ENCODE measurements at places on chromosomes 5 and 9. TPM values are rescaled to one million over a fixed set of nuclear protein-coding genes. Genes with fewer than 3 reads are reported as not detected.

Gene NR4A3
- under 0.01 TPM for total RNA-seq

Gene SHISAL2B
- total RNA-seq: not detected

Gene CCL28
- 3.1 TPM for total RNA-seq

Gene SEMA6A
- 118 TPM for total RNA-seq

Gene WDR55
- 5.9 TPM for total RNA-seq

Gene PCDHA5
- 0.61 TPM for total RNA-seq

Gene PAEP
- not detected for total RNA-seq

Gene PHF24
- 0.85 TPM for total RNA-seq

DNA sequence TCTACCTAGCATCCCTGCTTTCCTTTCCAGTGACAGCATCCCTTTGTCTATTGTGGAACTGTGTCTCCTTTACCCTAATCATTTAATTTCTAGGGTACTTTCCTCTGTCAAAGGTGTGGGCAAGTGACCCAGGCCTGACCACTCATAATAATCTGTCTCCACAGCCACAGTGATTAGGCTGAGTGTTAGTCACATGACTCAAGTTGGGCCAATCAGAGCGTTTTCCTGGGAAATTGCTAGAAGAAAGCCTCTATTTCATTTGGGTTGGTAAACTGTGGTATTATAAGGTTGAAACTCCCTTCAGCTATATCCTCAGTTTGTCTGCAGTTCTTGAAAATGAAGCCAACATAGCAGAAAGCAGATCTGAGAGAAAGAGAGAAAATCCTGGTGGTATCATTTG, 14.2 kb upstream of the AP3B1 start:
- H3K4me3 ChIP-seq: no peak overlapping the region
- no peak overlapping the region for H3K27ac ChIP-seq
- H3K4me1 ChIP-seq: no peaks in the 10 kb centered on the region
- no peaks in the 10 kb centered on the region for H3K36me3 ChIP-seq
- no peak for DNase-seq

- H3K4me3 ChIP-seq: no peak overlapping the region
- H3K27me3 ChIP-seq: no peaks in the 10 kb centered on the region
- no peaks in the 10 kb centered on the region for H3K4me1 ChIP-seq
- H3K36me3 ChIP-seq: no peaks in the 10 kb centered on the region
- H3K27ac ChIP-seq: no peak overlapping the region
- no peak for DNase-seq
These were observed 87.6 kb downstream of the ADRB2 start for GRCh38 chr5:148913985-148914431.

- H3K4me3 ChIP-seq: no peak overlapping the region
- no peaks in the 10 kb centered on the region for H3K27me3 ChIP-seq
- H3K36me3 ChIP-seq: no peaks in the 10 kb centered on the region
- H3K4me1 ChIP-seq: no peaks in the 10 kb centered on the region
- peak overlapping the region; percentile 72 for H3K27ac ChIP-seq
- peak; percentile 82 for DNase-seq
These were observed 119.7 kb upstream of the TARS1 start for GRCh38 chr5:33321026-33321425.

DNA sequence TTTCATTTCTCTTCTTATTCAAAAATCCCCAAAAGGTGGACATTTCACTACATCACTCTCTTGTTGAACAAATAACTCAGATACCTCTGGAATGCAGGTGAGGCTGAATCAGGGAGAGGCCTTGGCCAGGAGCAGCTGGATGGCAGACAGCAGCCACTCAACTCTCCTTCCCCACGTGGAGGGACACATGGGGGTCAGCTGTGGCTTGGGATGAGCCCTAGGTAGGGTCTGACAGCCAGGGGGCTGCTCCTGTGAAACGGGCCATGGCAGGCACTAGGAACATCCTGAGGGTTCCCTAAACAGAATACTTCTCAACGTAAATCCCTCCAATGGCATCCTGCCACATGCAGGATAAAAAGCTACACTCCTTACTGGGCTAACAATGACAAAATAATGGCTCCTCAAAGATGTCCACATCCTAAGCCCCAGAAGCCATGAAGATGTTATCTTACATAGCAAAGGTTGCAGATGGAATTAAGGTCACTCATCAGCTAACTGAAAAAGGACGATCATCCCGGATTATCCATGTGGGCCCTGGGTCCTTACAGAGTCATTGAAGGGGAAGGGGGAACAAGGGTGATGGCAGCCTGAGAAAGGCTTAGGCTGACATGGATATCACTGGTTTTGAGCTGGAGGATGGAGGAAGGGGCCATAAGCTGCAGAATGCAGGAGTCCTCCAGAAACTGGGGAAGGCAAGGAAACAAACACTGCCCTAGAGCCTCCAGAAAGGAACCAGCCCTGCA, 31.4 kb upstream of the S1PR3 start:
- H3K27me3 ChIP-seq: no peaks in the 10 kb centered on the region
- H3K4me1 ChIP-seq: no peaks in the 10 kb centered on the region
- no peak overlapping the region for H3K27ac ChIP-seq
- no peak for DNase-seq

DNA sequence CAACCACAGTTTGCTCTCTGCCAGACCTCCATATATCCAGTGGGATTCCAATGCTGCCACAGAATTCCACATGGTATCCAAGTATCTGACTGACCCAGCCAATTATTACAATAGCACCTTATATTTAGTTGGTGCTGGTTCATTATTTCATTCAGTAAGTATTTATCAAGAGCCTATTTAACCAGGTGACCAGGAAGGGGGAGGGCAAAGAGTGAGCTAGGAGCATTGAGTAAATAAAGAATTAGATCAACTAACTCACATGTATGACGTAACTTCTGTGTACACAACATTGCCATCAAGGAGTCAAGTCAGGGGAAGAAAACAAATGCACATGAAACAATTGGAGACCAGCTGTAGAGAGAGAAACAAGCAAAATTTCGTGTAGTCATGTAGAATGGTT, 207.1 kb upstream of the PAPPA start:
- no peak overlapping the region for H3K27ac ChIP-seq
- peaks cover 6% of the 10 kb centered on the region for H3K4me1 ChIP-seq
- no peaks in the 10 kb centered on the region for H3K27me3 ChIP-seq
- DNase-seq: no peak

GRCh38 chr5:156505101-156505500, 178.1 kb downstream of the SGCD start:
- no peaks in the 10 kb centered on the region for H3K4me1 ChIP-seq
- H3K36me3 ChIP-seq: no peaks in the 10 kb centered on the region
- no peaks in the 10 kb centered on the region for H3K27me3 ChIP-seq
- H3K4me3 ChIP-seq: no peak overlapping the region

DNA sequence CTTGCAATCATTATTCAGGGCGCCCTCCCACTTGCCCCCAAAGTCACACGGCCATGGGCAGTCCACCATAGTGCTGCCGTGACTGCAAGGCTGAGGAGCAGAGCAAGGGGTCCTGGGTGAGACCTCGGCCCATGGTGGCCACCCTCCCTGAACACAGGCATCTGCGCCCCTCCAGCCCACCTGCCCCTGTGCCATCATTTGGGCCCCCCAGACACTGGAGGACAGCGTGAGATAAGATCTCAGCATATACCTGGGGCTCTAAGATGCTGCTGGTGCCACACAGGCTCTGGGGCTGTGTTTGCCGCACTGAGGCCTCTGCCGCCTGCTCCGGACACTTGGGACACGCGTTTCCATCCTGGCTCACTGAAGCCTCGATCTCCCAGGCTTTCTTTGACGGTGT, 3.5 kb downstream of the TMEM250 start:
- no peak for DNase-seq
- peaks cover 16% of the 10 kb centered on the region for H3K4me1 ChIP-seq
- no peaks in the 10 kb centered on the region for H3K36me3 ChIP-seq
- no peak overlapping the region for H3K4me3 ChIP-seq
- no peak overlapping the region for H3K27ac ChIP-seq
- no peaks in the 10 kb centered on the region for H3K27me3 ChIP-seq

DNA sequence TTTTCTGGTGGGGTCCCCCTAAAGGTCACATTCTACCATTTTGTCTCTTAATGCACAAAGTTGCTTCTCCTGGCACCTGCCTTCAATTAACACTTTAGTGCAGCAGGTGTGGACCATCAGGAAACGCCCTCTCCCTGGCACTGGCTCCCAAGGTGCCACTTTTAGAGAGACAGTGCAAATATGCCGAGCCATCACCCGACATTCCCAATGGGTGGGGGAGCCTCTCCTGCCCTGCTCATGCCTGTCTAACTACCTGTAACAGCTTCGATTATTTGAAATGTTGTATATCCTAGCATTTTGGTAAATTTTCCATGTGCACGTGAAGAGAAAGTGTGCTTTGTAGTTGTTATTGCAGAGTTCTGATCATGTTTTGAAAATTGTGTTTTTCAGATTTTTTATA, 13.2 kb upstream of the LRRC14B start:
- no peaks in the 10 kb centered on the region for H3K4me1 ChIP-seq
- DNase-seq: no peak
- no peaks in the 10 kb centered on the region for H3K36me3 ChIP-seq
- no peak overlapping the region for H3K27ac ChIP-seq
- no peak overlapping the region for H3K4me3 ChIP-seq
- H3K27me3 ChIP-seq: no peaks in the 10 kb centered on the region

GRCh38 chr9:94778013-94778412, 51.5 kb downstream of the AOPEP start:
- H3K4me3 ChIP-seq: no peak overlapping the region
- no peak overlapping the region for H3K27ac ChIP-seq
- H3K4me1 ChIP-seq: no peaks in the 10 kb centered on the region
- H3K27me3 ChIP-seq: no peaks in the 10 kb centered on the region

GRCh38 chr9:94726495-94727191, at the start of gene AOPEP:
AOPEP (plus strand) TSS chr9:94726699; CDS start chr9:94759784, 33,085 bp downstream.
- peak within 1 kb of the TSS; percentile 87 for H3K27ac ChIP-seq
- peak; percentile 98 for DNase-seq
- no peaks in the 10 kb centered on the region for H3K36me3 ChIP-seq
- no peaks in the 10 kb centered on the region for H3K4me1 ChIP-seq
- H3K27me3 ChIP-seq: no peaks in the 10 kb centered on the region

GRCh38 chr5:173477345-173478040, 139.0 kb downstream of the BOD1 start:
- no peaks in the 10 kb centered on the region for H3K27me3 ChIP-seq
- no peaks in the 10 kb centered on the region for H3K36me3 ChIP-seq
- no peak overlapping the region for H3K27ac ChIP-seq
- H3K4me1 ChIP-seq: no peaks in the 10 kb centered on the region
- no peak overlapping the region for H3K4me3 ChIP-seq
- no peak for DNase-seq

DNA sequence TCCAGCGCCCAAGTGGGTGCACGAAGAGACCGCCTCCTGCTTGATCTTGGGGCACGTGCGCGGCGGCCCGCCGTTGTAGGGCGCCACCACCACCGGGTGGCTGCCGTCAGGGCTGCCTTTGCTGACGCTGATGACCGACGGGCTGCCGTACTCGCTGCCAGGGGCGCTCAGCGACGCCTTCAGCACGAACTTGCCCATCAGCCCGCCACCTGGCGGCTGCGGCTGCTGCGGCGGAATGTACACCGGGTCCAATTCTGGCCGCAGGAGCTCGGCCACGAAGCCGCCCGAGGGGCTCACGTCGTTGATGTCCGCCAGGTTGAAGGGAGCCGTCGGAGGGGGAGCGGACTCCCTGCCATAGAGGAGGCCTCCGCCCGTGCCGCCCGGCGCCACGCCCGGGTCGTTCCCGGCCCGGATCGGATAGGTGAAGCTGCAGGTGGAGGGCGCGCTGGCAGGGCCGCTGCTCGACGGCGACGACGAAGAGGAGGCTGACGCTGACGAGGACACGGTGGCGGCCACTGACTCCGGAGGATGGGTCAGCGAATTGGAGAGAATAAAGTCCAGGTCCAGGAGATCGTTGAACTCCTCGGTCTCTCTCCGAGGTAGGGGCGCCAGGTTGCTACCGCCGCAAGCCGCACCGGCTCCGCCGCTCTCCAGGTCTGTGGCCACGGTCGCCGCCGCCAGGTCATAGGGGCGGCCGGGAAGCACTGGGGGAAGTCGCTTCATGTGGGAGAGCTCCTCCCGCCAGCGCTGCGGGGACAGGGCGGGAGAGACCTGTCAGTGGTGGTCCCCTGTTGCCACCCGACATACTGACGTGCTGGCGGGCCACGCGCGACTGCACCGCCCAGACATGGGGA, 1.8 kb downstream of the KLF4 start:
- H3K27ac ChIP-seq: peak overlapping the region; percentile 94
- peak; percentile 48 for DNase-seq
- peak overlapping the region; percentile 76 for H3K4me3 ChIP-seq
- H3K36me3 ChIP-seq: no peaks in the 10 kb centered on the region
- H3K27me3 ChIP-seq: no peaks in the 10 kb centered on the region
- H3K4me1 ChIP-seq: no peaks in the 10 kb centered on the region

- no peaks in the 10 kb centered on the region for H3K27me3 ChIP-seq
- H3K27ac ChIP-seq: no peak overlapping the region
- H3K4me3 ChIP-seq: no peak overlapping the region
- DNase-seq: no peak
These were observed 86.5 kb upstream of the ATP10B start for GRCh38 chr5:160938532-160938931.

DNA sequence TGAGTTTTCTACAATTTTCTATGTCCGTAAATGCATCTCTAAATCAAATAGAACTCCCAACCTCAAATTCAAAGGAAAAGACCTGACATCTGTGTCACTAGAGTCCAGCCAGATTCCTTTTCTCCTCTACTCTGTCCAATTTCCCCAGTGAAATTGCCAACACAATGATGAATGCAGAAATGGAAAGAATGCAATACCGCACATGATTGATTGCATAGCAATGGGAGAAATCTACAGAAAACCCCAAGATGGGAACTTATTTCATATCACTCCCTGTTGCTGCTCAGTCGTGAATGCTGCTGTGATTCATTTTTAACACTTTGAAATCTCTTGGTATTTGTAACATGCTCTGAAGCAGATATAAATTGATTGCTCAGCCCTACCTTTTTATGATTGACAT, 355.1 kb upstream of the TUSC1 start:
- no peaks in the 10 kb centered on the region for H3K4me1 ChIP-seq
- H3K36me3 ChIP-seq: no peaks in the 10 kb centered on the region
- H3K27me3 ChIP-seq: no peaks in the 10 kb centered on the region
- no peak for DNase-seq
- H3K4me3 ChIP-seq: no peak overlapping the region

DNA sequence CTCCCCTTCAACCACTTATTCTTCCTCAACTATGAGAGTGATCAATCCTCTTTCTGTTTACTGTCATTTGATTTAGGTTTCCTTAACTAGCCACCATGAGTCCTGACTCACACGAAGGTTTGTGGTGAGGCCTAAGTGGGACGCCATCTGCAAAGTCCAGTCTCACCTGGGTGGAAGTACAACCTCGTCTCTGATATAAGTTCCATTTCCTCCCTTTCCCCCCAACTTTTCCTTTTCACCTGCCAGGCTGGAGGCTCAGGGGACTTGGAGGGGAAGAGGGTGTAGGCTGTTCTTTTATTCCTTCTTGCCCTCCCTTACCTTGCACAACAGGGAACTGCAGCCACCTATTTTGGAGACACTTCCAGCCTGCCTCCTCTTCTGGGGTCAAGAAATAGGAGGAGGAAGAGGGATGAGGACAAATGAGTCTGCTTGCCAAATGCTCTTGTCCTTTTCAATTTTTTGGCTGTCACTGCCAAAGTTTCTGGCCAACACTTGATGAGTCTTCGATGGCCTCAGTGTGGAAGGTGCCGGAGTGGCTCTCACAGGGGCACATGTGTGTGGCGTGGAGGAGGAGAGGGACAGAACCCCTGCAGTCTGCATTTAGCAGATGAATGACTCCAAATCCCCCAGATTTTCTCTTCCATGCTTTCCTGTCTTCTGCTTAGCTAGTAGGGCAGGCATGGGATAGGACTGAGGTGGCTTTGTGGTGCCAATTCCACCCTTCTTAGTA, 249.6 kb downstream of the NSG2 start:
- H3K4me1 ChIP-seq: no peaks in the 10 kb centered on the region
- H3K27ac ChIP-seq: no peak overlapping the region
- H3K36me3 ChIP-seq: no peaks in the 10 kb centered on the region
- DNase-seq: no peak

- no peaks in the 10 kb centered on the region for H3K4me1 ChIP-seq
- no peaks in the 10 kb centered on the region for H3K36me3 ChIP-seq
- H3K27me3 ChIP-seq: no peaks in the 10 kb centered on the region
- no peak for DNase-seq
These were observed 31.7 kb downstream of the FAM81B start for GRCh38 chr5:95422838-95423237.

Measured in uterus (tissue), 4 donors.